Mucosa of gallbladder (tissue), 1 donor: ENCODE measurements at places on chromosomes 6 and 20.

DNA sequence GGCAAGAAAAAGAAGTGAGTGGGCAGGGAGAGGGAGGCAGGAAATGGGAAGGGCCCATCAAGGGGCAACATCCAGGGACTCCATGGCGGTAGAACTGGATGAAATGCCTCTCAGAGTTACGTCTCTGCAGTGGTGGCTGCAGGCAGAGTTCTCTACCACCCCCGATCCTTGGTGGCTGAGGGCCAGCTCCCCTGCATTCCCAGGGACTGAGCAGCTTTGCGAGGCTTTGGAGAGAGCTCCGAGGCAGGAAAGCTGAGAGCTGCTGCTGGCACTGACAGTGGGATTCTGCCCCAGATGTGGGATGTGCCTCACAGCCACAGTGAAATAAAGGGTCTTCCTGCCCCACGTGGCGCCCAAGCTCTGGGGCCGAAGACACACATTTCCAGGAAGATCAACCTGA lies 236.6 kb downstream of the SLC24A3 start:
- no peak for DNase-seq

DNA sequence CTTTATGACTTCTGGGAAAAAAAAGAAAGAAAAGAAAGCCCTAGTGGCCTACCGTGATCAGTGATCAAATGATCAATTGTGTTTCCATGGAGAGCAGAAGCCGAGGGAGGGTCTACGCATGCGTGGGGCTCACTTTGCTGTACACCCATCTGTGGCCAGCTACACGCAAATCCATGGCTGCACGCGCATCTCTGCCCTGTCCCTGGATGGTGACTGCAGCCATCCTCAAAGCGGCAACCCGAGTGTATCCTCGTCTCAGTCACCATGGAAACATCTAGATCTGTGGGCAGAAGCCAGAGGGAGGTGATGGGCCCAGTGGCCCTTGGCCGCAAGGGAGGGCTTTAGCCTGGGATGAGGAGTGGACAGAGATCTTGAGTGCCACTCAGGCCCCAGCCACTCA lies 785 bp upstream of the ULBP3 start:
- peak; percentile 43 for DNase-seq

GRCh38 chr20:11267762-11268335 lies 594.0 kb upstream of the JAG1 start:
- DNase-seq = no peak

GRCh38 chr6:6362056-6362840 lies 41.8 kb upstream of the F13A1 start:
- no peak for DNase-seq

- DNase-seq = no peak
Measured at GRCh38 chr6:80174900-80175572, 68.6 kb downstream of the BCKDHB start.

- no peak for DNase-seq
Measured at GRCh38 chr20:57513199-57513598, 11.7 kb downstream of the CTCFL start.

- no peak for DNase-seq
Measured at GRCh38 chr6:107124934-107125348, 9.6 kb upstream of the BEND3 start.

DNA sequence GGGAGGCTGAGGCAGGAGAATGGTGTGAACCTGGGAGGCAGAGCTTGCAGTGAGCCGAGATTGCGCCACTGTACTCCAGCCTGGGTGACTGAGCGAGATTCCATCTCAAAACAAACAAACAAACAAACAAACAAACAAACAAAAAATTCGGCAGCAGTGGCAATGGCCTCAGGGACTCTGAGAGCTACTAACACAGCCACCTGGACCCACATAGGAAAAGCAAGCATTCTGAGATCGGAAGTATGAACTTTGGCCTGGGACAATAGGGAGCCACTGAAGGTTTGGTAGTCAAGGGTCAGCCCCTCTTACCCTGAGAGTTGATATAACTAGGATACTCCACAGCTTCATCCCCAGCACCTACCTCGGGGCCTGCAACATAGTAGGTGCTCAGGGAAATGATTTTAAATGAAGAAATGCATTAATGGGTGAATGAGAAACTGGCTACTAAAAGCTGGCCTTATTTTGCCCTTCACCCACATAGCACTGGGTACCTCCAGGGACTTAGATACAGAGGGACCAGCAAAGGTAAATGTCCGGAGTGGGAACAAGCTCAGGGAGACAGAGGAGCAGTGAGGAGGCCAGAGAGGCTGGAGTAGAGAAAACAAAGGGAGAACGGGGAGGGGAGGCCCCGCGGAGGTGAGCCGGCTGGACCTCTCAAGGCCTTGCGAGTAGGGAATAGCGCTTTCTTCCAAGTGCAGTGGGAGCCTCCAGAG lies 46.6 kb upstream of the PTGIS start:
- DNase-seq = no peak

- no peak for DNase-seq
Measured at GRCh38 chr6:131060311-131060710, 2.7 kb downstream of the EPB41L2 start.

DNA sequence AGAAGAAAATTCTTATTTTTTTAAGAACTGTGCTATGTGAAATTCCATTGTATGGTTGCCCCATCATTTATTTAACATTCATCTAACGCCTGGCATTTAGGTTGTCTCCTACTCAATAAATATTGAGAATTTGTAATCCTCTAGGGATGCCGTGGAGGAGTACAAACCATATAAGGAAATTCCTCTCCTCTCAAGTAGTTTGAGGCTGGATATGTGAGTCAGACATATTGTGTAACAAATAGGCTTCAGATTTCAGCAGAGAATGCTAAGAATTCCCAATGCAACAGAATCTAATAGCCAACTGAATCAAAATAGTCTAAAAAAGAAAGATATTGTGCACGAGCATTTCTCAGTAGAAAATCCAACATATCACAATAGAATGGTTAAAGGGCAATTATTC lies 174.7 kb downstream of the OTOR start:
- no peak for DNase-seq

DNA sequence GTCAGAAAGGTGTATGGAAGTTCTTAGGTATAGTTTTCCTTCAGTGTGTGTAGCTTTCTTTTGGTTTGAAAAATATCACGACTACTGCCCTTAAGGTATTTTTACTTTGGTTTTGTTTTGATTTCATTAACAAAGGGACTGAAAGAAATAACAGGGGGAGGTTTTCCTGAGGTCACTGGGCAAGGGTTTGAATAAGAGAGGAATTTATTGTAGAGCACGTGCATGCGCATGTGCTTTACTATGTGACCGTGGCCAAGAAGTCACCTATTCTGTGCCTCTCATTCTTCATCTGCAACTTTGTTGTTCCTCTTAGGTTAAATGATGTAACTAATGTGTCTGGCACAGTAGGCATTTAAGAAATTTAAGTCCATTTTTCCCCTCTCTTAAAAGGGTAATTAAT lies 4.1 kb upstream of the MAN1A1 start:
- DNase-seq = no peak

- no peak for DNase-seq
Measured at GRCh38 chr6:74872754-74873476, 332.9 kb downstream of the COL12A1 start.

GRCh38 chr6:106098383-106099234 lies 12.5 kb downstream of the PRDM1 start:
- DNase-seq = peak; percentile 61

DNA sequence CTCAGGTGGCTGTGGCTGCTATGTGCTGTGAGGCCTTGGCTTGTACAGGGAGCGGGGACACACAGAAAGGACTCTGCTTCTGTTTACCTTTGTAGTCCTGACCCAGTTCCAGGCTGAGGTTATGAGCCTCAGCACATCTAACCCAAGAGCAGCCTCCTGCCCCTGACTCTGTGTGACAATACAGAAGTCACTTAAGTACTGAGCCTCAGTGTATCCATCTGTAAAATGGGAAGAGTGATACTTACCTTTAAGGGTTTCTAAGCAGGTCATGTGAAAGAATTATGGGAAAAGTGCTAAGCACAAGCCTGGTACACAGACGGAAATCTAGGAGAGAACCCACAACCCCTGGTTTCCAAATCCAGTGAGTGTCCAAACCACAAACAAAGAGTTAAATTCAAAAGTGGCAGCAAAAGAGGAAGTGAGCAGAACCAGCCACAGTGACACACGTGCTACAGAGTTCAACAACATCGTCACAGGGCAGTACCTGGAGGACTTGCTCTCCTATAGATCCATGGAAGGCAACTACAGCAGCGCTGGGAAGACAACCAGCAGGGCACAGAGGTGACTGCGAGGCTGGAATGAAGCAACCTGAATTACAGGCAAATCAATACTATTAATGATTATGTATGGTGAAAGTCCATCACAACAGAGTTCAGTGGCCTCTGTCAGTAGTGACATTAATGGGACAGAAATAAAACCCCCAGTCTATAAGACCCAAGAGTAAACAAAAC lies 12.5 kb downstream of the TRIM26 start:
- DNase-seq = peak; percentile 84

DNA sequence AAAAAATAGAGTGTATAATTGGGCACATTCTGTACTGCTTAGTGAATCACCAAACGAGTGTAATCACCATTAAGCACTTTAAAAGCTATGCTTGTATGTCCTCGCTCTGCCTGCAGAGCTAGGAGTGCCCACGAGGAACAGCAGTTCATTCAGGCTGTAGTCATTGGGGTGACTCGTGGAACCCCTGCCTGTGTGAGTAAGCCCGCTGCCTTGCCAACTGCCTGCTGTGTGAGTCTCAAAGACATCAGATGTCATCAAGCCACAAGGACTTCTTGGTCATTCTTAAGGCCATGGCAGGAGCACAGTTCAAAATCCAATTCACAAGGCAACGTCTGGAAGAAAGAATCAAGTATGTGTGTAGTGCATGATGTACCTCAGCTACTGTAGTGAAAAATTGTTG lies 60.4 kb downstream of the FOXO3 start:
- no peak for DNase-seq

DNA sequence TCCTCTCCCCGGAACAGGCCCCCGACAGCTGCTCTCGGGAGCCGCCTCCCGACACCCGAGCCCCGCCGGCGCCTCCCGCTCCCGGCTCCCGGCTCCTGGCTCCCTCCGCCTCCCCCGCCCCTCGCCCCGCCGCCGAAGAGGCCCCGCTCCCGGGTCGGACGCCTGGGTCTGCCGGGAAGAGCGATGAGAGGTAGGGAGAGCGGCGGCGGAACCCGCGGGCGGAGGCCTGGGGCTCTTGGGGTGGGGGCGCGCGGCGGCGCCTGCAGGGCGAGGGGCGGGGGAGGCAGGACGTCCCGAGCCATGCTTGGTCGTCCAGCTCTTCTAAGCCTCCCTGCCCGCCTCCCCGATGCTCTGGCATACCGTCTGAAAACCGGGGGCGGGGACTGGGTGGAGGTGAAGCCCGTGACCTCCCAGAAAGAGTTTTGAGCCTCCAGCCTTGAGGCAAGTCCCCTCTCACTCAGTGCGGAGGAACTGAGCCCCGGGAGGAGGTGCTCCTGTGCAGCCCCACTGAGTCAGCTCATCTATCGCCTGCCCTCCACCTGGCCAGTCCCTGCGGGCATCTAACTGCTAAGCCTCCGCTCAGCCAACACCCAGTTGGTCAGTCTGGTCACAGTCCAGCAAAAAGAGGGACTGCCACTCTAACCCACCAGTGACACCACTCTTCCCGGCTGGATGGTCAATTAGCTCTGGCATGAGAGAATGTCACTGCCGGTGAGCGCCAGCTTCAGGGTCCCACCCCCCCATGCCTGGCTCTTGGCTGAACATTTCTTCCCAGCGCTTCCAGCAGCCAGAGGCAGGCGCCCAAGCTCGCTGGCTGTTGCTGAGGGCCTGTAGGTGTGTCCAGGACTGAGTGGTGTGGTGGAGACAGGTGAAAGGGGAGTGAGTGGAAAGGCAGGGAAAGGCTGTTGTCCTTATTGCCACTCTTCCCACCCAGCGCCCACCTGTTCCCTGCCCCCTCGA lies 482 bp downstream of the DDR1 start:
- DNase-seq = no peak

DNA sequence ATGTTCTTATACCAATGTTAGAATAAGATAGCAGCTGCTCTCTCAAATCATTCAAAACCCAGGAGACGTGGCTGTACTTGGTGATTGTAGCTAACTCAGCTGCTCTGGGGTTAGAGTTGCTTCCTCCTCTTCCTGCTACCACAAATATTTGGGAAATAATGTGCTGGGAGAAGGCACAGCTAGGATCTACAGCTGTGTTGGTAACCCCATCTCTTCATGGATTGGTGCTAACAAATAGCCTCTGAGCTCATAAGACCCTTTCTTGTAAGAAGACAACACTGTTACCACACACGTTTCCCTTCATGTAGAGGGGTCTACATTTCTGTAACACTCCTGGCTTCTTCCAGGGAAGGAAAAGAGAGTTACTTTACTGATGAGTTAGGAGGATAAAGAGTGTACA lies 911.0 kb upstream of the CITED2 start:
- no peak for DNase-seq
